Urinary bladder (tissue), 4 donors: ENCODE measurements at places on chromosomes 16 and 17. TPM values are rescaled to one million over a fixed set of nuclear protein-coding genes. Genes with fewer than 3 reads are reported as not detected.

GRCh38 chr17:82348866-82349265 is 10.2 kb upstream of the TEX19 start:
- DNase-seq, result no peak

DNA sequence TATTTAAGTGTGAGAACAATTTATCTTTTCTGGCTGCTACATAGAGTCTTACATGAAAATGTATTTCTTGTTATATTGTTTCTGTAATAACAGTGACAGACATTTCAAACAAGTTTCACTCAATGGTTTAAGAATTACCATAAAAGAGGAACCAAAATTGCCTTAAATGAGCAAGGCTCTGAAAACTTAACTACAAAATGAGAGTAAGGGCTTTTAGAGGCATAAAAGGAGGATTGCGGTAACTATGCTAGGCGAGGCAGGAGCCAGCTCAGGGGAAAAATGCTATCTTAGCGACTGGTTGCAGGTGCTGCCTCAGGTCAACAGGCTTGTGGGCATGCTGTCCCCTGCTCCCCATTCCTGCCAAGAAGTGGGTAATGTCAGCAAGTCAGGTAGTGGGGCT is 81.7 kb upstream of the MSI2 start:
- DNase-seq, result no peak

Gene KCTD19
- 0.14 TPM for polyA plus RNA-seq

GRCh38 chr17:65576939-65577338 is 15.5 kb upstream of the AXIN2 start:
- DNase-seq, result no peak

Gene PRSS33
- polyA plus RNA-seq, result not detected

GRCh38 chr17:2438823-2439222 is 38.0 kb upstream of the MNT start:
- no peak for DNase-seq
